ENCODE measurements at places on chromosomes 11 and 22.

GRCh38 chr22:46105494-46106278 is 44.6 kb upstream of the PPARA start:
- DNase-seq = peak; percentile 84

DNA sequence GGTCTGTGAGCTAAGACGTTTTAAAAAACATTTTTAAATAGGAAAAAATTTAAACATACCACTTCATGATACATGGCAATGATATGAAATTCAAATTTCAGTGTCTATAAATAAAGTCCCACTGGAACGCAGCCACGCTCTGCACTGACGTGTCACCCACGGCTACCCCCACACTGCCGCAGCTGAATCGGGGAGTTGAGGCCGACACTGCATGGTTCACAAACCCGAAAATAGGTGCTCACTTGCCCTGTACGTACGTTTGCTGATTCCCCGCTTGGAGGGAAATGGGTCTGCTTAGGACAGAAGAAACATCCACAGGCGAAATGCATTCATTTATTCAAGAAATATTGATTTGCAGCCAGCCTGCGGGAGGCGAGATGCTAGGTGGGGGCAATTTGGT is 1342.3 kb downstream of the TBC1D22A start:
- no peak for DNase-seq

GRCh38 chr11:19777377-19778102 is 64.9 kb downstream of the NAV2 start:
- DNase-seq = peak; percentile 75

DNA sequence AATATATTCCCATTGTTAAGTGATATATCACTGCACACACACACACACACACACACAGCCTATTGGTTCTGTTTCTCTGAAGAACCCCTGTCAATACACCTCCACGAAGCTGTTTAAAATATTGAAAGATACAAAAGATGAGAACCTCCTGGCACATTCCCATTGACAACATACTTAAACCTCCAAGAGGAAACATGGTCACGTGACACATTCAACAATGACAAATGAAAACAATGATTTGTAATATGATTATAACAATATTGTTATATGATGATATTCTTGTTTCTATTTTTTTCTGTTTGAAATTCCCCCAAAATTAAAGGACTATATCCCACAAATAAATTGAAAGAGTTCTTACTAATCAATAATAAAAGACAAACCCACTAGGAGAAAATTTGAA is 1344.9 kb downstream of the BRD1 start:
- DNase-seq = no peak

DNA sequence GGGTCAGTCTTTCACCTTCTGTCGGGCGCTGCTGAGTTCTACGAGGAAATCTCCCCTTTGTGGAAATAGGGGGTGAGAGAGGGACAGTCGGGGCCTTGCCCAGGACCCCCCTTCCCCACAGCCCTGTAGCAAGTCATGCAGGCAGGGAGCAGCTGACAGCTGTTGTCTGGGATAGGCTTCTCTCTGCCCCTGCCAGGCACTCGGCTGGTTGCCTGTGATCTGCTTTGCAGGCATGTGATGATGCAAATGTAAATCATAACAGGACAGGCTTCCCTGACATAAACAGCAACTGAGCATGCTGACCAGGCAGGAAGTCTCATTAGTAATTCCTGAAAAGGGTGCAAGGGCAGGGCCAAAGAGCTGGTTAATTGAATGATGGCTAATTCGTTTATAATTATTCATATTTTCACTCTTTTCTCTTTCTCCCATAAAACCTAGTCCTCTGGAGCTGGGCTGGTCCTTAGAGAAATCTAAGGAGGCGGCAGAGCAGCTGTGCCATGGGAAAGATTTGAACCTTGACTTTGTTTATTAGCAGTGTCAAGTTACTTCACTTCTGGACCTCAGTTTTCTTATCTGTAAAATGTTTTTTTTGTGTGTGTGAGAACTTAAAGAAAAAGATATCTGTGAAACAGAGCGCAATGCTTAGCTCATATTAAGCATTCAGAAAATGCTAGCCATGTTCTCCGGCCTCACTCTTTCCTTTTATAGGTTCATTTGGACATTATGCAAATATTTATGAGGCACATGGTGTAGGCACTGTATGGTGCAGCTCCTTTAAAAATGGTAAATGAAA is 129.7 kb downstream of the LDLRAD3 start:
- peak; percentile 65 for DNase-seq

- no peak for DNase-seq
Observed at GRCh38 chr11:58193391-58193790, 4.5 kb downstream of the OR9Q2 start.

All from fibroblast of upper back skin (primary cell).